Fibroblast of mammary gland (primary cell): ENCODE measurements at places on chromosomes 12 and 14.
A peak's percentile ranks its signal among the peaks of the same experiment; 100 is the strongest.

GRCh38 chr12:100964028-100964427 is 169.5 kb downstream of the ANO4 start:
- DNase-seq = no peak

DNA sequence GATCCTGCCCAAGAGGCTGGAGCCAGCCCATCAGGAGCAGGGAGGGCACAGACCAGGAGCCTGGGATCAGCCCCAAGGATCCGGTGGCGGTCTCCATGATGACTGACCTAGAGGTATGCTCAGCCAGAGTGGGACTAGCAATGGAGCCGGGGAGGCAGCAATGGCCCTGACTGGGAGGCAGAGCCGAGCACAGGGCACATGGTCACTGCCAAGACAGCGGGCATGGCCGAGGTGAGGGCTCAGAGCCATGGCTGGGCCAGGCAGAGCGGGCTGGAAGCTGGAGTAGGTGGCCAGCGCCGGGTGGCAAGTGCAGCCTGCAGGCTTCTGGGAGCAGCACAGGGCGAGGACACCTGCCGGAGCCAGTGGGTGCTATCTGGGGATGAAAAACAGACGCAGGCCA is 259.3 kb downstream of the BCL11B start:
- no peak for DNase-seq

GRCh38 chr14:49194067-49194466 is 392.1 kb downstream of the RPS29 start:
- no peak for DNase-seq

- DNase-seq = no peak
These were observed 105.1 kb downstream of the AKAP6 start for GRCh38 chr14:32434180-32434579.

GRCh38 chr14:101498526-101498860 is 62.8 kb upstream of the DIO3 start:
- DNase-seq = no peak

GRCh38 chr12:126492181-126492580 is 1426.9 kb downstream of the AACS start:
- DNase-seq = no peak

DNA sequence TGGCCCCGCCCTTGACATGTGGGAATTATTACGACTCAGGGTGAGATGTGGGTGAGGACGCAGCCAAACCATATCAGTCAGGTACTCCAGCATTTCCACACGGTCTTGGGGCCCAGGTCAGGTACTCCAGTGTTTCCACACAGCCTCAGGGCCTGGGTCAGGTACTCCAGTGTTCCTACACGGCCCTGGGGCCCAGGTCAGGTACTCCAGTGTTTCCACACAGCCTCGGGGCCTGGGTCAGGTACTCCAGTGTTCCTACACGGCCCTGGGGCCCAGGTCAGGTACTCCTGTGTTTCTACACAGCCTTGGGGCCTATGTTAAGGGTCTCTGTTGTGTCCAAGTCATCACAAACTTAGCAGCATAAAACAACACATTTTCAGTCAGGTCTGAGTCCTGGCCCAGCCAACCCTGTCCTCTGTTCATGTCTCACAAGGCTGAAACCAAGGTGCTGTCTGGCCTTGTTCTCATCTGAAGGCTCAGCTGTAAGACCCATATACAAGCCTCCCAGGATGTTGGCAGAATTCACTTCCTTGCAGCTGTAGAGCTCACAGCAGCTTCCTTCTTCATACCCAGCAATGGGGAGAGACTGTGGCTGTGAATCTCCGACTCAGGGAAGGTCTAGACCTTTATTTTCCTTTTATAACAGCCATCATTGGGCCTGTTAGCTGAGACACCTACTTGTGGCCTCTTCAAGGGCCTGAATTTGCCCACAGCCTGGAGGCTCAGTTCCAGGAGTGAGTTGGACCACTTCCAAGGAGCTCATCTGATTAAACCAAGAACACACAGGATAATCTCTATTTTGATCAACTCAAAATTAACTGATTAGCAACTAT is 107.6 kb upstream of the SFSWAP start:
- DNase-seq = no peak

GRCh38 chr14:100532154-100532861 is 54.9 kb downstream of the BEGAIN start:
- no peak for DNase-seq

- no peak for DNase-seq
These were observed 87.1 kb downstream of the RAD52 start for GRCh38 chr12:862303-862911.

GRCh38 chr14:46279776-46280175 is 371.8 kb downstream of the RPL10L start:
- no peak for DNase-seq

GRCh38 chr14:33596211-33597080 is 354.4 kb downstream of the EGLN3 start:
- DNase-seq = no peak

DNA sequence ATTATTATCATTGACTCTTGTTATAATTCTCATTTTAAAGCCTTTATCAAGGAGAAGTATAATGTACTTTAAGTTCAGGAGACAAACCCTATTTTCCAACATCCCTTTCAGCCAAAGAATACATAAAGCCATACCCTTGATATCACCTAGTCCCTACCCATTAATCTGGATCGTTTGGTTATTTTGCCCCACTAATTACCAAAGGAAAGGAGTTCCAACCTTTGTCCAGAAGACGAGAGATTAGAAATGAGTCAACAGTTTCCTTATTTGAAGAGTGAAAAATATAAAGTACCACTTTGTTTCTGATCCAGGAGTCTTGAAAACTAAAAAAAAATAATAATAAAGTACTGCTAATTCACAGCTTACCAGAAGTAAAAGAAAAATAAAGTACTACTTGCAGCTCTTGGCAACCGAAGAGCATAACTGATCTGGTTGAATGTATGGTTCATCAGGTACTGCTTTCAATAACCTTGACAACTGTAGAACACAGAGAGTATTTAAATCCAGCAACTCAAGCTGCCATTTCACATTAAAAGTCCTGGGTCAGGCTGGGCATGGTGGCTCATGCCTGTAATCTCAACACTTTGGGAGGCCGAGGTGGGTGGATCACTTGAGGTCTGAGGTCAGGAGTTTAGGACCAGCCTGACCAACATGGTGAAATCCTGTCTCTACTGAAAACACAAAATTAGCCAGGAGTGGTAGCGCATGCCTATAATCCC is 33.7 kb downstream of the LIMA1 start:
- DNase-seq = no peak

- no peak for DNase-seq
These were observed 164.7 kb downstream of the ADGRD1 start for GRCh38 chr12:131118371-131118770.

GRCh38 chr12:62711631-62712241 is 223.2 kb downstream of the PPM1H start:
- DNase-seq = no peak

- no peak for DNase-seq
These were observed 320.4 kb downstream of the BCL11B start for GRCh38 chr14:98951521-98952152.

- DNase-seq = no peak
These were observed 472.6 kb upstream of the ATP2B1 start for GRCh38 chr12:90181216-90181615.

GRCh38 chr12:28083840-28084678 is 106.2 kb upstream of the CCDC91 start:
- peak; percentile 48 for DNase-seq

GRCh38 chr14:71448431-71449315 is 483.6 kb upstream of the RGS6 start:
- peak; percentile 15 for DNase-seq

DNA sequence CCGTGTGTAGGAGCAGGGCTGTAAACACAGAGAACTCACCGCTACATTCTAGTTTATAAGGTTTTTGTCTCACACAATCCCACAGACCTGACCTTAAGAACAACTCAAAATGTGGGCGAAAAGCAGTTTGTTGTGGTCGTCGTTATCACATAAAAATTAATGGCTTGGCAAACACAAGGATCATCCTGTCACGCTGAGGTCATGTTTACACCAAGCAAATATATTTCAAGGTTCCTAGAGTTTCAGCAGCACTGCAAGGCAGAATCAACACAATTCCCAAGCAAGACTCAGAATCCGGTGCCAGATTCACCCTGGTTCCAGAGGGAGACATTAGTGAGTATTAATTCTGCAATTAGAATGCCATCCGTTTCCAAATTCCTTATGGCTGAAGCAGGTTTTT is 30.1 kb upstream of the MAP1LC3B2 start:
- peak; percentile 82 for DNase-seq

- no peak for DNase-seq
These were observed 99.6 kb downstream of the SRGAP1 start for GRCh38 chr12:63944034-63944579.

GRCh38 chr12:6312529-6313325 is 2.2 kb downstream of the PLEKHG6 start:
- no peak for DNase-seq

- no peak for DNase-seq
These were observed 114.7 kb upstream of the AMN1 start for GRCh38 chr12:31843398-31844095.

- no peak for DNase-seq
These were observed 1026.6 kb upstream of the TMEM132C start for GRCh38 chr12:127240249-127240929.

GRCh38 chr14:104135904-104136471 is 2.4 kb upstream of the KIF26A start:
- no peak for DNase-seq

GRCh38 chr14:48247977-48248376 is 572.6 kb upstream of the MDGA2 start:
- no peak for DNase-seq

- no peak for DNase-seq
These were observed 195.6 kb downstream of the CHST11 start for GRCh38 chr12:104652358-104652757.

GRCh38 chr12:9698681-9699080 is 29.2 kb downstream of the CLEC2D start:
- no peak for DNase-seq

- DNase-seq = no peak
These were observed 1.5 kb upstream of the GALNT6 start for GRCh38 chr12:51392556-51393237.

DNA sequence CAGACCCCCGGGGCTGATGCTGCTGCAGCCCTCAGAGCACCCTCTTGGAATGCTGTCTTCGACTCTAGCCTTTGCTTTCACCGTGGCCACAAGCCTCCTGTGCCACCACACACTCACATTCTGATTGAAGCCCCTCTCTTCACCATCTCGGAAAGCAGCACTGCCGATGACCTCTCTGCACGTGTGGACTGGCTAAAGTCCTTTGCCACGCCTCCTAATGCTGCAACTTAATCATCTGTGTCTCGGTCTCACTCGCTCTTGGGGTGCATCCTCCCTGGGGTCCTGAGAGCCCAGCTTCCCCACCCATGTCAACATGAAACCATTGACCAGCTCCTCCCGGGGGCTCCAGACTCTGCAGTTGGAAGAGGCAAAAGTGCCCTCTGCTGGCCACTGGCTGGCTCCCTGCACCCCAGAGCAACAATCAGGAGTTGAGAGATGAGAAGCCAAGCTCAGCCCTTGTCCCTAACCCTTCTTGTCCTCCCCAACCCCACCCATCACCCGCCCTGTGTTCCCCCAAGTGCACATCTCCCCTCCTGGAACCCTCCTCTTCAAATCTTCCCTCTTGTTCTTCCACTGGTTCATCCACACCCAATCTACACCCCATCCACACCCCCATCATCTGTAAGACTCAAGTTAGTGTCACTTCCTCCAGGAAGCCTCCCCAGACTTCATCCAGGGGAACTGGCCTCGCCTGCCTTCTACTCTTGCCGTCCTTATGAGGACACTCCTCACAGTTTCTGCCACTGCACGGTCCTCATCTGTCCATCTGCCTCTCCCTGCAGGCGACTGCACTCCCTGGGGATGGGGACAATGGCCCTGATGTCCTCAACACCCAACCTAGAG is 23.6 kb upstream of the FAM181A start:
- no peak for DNase-seq

DNA sequence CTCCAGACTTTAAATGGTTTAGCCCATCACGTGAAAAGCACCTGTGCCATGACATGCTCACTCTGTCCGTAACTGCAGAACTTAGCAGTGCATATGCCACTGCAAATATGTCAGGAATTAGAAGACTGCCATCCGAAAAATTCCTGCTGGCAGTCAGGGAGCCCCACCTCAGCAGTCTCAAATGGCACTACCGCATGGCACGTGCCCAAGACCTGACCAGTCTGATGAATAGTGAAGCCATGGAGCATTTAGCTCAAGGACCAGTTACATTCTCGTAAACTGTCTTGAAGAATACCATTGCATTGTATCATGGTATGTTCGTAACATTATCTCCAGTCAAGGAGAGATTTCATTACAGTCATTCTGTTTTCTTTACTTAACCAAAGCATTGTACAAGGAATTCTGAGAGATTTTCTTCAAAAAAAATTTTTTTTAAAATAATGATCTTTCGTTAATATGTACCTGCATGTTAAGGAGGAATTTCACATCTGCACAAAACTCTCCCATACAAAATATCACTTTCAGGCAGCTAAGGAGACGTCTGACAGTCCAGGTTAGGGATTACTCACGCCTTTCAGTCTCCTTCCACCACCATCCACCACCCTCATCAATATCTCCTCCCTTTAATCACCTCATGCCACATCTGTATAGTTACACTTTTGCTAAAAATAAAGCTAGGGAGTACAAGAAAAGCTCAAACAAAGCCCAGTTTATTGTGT is 138.5 kb downstream of the ANO2 start:
- DNase-seq = no peak

GRCh38 chr12:30145684-30146032 is 361.9 kb upstream of the TMTC1 start:
- DNase-seq = no peak

GRCh38 chr12:46783871-46784270 is 41.9 kb downstream of the SLC38A4 start:
- no peak for DNase-seq

DNA sequence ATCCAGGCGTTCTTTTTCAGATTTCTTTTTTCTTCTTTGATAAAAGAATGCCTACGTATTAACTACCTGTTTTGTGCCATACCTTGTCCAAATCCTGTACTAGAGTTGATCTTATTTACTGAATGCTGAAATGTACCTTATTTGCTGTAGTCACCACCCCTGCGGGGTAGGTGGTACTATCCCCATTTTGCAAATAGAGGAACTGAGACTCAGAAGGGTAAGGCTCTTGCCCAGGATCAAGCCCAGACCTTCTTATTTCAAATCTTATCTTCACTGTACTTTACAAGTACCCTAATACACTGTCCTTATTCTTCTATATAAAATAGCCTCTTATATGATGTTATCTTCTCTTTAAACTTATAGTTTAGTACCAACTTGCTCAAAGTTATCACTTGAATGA is 206.5 kb downstream of the SLC41A2 start:
- no peak for DNase-seq
